Naive thymus-derived CD8-positive, alpha-beta T cell (primary cell): ENCODE measurements at places on chromosomes 6 and 20.

- no peak for DNase-seq
These were observed 120.0 kb downstream of the FOXC1 start for GRCh38 chr6:1729750-1730140.

- no peak for DNase-seq
These were observed 48.5 kb downstream of the ADGRG6 start for GRCh38 chr6:142350309-142350708.

- DNase-seq: no peak
These were observed 4.2 kb downstream of the HLA-G start for GRCh38 chr6:29831776-29832175.

GRCh38 chr6:147449405-147450161, 58.9 kb upstream of the SAMD5 start:
- no peak for DNase-seq
